T-cell (primary cell): ENCODE measurements at places on chromosomes 2 and 18. TPM values are rescaled to one million over a fixed set of nuclear protein-coding genes. Genes with fewer than 3 reads are reported as not detected.

- no peak for DNase-seq
Measured at GRCh38 chr18:8254654-8255053, 354.6 kb upstream of the RAB12 start.

The SLC40A1 gene
- 20.7 TPM for total RNA-seq

DNA sequence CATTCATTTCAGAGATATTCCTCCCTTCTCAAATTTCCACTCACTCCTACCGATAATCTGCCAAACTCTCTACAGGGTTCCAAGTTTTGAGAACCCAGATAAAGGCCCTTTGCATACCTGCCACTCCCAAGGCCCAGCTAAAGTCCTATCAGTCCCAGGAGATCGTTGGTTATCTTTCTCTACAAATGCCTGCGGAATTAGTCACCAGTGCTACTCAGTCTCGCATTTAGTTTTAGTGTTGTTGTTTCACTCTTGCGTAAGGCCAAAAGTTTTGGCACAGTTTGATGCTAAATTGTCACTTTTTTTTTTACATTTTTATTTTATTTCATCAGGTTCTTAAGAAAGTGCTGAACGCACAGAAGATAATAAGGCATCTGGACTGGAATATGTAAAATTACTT is 29.2 kb upstream of the SETBP1 start:
- DNase-seq, result no peak

DNA sequence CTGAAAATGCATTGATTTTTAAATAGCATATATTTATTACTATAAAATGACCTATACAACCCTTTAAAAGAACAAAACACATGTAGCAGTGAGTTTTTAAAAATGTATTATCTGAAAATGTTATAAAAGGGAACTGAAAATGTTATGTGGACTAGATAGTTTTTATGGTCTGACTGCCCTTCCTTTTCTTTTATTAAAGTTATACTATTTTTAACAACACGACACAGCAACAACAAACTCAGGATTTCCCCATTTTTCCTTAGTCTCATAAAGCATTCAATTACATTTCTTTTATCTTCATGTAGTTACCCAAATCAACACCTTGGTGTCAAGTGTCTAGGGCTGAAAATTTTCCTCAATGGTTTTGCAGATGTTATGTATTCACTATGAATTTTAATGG is 132.8 kb upstream of the TMEFF2 start:
- DNase-seq, result no peak

DNA sequence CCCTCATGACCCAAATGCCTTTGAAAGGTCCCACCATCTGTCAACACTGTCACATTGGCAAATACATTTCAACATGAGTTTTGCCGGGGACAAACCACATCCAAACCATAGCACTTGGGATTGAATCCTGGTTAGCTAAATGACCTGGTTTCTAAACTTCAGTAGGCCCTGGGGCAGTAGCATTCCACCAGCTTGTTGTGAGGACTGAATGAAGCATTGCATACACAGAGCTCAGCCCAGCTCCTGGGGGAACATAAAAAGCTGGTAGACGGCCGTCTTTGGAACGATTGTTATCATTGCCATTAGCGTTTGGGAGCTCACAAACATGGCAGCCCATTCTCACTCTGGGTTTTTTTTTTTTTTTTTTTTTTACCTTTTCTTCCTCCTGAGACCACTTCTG is 57.5 kb upstream of the CXCR4 start:
- DNase-seq, result no peak

GRCh38 chr2:194328456-194328855 is 1328.6 kb upstream of the SLC39A10 start:
- DNase-seq, result no peak
